CD4-positive, alpha-beta T cell treated with Interleukin-4 for 4 hours (primary cell): ENCODE measurements at places on chromosomes 3 and 15.
A peak's percentile ranks its signal among the peaks of the same experiment; 100 is the strongest.

- no peak for DNase-seq
Measured at GRCh38 chr15:80584561-80584964, 110.5 kb upstream of the ABHD17C start.

- no peak for DNase-seq
Measured at GRCh38 chr3:150376001-150376848, 31.9 kb upstream of the TSC22D2 start.

- no peak for DNase-seq
Measured at GRCh38 chr3:99681512-99681911, 43.1 kb downstream of the COL8A1 start.

DNA sequence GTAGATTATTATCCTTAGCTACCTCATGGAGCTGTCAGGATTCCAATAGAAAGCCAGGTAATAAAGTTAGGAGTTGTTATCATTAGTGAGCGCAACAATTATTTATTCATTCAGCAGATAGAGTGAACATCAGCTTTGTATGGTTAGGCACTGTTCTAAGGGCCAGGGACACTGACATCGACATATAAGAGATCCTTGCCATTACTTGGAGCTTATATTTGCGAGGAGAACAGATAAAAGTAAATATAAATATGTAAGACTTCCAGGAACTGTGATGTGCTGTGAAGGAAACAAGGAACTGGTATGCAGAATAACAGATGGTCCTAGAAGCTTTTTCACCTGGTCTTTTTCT is 473 bp downstream of the LSM3 start:
- no peak for DNase-seq

GRCh38 chr15:23002920-23003319 is 22.8 kb upstream of the CYFIP1 start:
- DNase-seq, result no peak

DNA sequence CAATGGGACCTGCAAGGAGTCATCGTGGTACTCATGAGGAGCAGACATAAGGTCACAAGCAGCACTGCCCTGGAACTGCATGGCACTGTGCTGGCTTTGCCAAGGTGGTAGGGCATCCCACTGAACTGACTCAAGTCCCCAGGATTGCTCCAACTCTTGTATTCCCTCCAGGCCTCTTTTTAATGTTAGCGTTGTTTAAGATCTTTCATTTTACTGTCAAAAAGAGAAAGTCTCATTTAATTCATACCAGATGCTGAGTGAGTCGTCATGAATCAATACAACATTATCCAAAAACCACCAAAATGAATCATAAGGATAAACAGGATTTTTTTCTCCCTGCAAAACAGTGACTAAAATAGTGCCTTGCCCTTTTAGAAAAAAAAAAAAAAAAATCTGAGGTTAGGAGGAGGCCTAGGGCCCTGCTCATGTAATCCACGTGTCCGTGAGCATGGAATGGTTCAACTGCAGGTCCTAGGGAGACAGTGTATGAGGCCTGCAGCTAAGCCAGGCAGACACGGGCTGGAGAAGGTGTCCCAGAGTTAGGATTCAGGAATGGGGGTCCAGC is 36.7 kb upstream of the BLM start:
- no peak for DNase-seq

GRCh38 chr3:172384836-172385235 is 63.4 kb downstream of the GHSR start:
- no peak for DNase-seq

DNA sequence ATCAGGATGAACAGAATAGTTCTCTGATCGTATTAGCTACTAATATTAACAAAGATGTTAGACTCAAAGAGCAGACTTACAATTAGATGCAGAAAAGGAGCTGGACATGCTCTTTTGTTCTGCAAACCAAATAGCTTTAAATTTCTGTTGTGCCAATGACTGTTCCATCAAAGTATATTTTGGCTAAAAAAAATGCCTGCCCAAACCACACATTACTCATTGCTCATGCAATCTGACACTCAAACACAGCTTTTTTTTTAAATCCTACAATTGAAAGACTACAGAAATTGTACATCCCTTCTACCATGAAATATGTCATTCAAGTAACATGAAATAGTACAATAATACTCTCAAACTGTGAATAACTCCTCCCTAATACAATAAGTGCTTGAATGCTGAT is 48.6 kb downstream of the SHOX2 start:
- DNase-seq, result no peak

DNA sequence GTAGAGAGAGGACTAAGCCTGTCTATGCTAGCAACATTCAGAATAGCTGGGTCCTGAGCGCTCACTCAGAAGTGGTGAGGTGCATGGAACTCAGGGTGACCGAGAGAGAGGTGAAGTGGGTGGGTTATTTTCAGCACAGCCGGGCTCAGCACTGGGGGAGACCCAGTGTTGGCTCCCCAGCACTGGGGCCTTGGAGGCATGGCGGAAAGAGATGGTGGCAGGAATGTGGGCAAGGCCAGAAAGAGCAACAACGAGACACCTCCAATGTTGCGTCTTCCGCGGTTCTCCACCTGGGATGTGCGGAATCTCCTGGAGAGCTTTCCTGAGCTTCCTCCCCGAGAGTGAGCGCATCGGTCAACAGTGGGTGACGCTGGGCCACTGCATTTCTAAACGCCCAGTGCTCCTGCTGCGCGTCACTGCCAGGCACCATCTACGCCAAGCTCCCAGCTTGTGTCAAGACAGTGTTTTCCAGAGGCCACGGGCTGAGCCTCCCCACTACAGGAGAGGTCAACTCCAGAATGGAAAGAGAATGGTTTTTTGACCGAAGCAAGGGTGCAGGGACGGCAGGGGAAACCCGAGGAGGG is 148.4 kb downstream of the ADAMTS17 start:
- DNase-seq, result no peak

- DNase-seq, result no peak
Measured at GRCh38 chr15:83057696-83058376, 9.2 kb downstream of the BTBD1 start.

GRCh38 chr3:17602126-17602525 is 140.3 kb downstream of the TBC1D5 start:
- no peak for DNase-seq

- no peak for DNase-seq
Measured at GRCh38 chr15:65939901-65940617, 70.8 kb downstream of the RAB11A start.

DNA sequence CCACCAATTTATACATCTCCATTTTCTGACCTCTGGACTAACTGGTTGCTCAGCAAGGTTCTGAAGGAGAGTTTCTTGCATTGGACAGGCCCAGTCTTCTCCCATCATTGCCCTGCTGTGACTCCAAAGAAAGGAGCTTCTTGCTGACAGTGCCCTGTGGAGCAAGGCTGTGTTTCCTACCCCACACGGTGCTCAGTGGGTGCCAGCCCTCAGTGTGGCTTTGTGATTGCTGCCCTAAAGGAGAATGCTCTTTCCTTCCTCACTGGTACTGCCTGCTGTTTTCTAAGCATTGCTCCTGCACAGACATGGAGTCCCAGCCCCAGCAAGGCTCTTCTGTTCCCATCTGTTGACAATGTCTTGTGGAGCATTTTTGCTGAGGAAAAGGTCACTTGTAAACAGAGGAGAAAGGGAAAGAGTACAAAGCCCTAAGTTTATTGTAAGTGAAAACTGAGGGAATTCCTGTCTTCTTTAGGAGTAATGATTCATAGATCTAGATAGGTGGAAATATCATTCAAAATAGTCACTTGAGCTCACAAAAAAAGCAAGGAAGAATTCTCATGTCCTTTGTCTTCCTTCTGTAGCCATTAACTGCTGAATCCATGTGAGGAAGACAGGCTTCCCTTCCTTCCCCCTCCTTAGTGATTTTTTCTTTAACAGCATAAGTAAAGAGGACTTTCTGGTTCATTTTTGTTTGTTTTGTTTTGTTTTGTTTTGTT is 62.9 kb downstream of the HMG20A start:
- no peak for DNase-seq

DNA sequence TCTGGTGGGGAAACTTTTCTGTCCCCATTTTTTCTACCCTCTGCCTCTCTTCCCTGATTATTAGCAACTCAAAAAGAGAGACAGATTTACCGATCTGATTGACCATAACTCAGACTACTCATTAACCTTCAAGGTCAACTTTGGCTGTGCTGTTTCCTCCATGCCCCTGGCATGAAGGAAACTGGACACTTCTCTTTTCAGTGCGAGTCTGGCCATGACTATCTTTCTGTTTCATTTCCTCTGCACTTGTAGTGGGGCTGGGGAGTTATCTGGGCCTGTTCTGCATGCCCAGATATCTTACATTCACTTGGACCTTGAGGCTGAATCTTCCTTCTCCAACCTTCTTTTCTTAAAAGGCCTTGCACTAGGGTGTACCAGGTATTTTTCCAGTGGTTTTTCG is 76.9 kb upstream of the SLCO2A1 start:
- DNase-seq, result no peak

- no peak for DNase-seq
Measured at GRCh38 chr3:113241292-113242095, 30.1 kb downstream of the BOC start.

- no peak for DNase-seq
Measured at GRCh38 chr3:64717411-64717810, 29.6 kb upstream of the ADAMTS9 start.

DNA sequence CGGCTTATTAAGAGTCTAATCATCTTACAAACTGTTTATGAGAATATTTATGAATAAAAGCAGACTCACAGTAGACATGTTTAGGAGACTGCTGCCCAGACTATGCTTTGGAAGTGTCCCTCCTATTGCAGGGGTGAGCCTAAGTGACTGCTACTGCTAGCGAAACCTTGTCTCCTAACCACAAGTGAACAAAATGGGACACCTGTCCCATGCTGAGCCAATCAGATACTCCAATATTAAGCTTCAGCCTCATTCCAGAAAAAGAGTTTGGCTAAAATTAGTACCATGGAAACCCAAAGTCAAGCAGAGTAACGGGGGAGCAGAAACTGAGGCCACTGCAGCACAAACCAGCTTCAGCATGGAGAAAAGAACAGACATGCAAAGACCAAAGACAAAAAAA is 4.6 kb downstream of the DENND6A start:
- DNase-seq, result no peak

DNA sequence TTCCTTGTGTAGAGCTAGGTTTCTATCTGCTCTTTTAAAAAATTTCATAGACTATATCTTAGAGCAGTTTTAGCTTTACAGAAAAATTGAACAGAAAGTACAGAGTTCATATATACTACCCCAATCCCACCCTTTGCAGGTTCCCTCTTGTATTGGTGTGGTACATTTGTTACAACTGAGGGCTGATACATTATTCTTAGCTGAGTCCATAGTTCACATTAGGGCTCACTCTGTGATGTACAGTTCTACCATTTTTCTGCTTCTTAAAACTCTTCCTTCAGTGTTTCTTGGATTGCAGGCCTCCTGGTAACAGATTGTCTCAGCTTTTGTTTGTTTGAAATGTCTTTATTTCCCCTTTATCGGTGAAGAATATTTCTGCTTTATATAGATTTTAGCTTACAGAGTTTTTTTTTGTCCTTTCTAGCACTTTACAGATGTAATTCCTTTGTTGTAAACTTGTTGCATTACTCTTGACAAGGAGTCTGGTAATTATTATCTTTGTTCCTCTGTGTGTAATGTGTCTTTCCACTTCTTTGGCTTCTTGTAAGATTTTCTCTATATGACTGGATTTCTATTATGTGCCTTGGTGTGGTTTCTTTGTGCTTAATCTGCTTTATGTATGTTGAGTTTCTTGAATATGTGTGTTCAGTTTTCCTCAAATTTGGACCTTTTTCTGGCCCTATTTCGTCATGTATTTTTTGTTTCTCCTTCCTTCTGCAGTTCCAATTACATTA is 25.3 kb downstream of the MEF2A start:
- no peak for DNase-seq

GRCh38 chr15:90221246-90221900 is 12.4 kb downstream of the CIB1 start:
- peak; percentile 28 for DNase-seq

DNA sequence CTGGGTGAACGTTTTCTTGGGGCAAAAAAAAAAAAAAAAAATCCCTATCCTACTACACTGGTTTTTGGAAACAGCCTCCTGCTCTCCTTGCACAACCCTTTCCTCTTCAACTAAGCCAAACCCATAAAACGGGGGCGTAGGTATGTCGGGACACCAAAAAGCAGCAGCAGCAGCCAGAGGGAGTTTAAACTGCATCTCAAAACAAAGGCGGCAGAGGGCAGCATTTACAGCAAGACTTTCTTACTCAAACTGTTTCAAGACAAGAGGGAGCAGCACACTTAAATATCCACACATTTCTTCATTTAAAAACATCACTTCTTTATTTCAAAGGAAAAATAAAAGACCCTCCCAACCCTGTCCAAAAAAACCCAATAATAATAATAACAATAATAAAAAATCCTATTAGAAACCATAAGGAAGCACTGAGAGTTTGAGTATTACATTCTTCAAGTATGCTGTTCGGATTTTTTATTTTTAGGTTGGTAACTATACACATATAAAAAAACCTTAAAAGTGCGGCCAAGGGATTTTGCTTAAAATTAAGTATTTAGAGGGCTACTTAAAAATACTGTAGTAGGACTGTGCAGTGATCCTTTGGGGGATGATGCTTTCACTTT is 43.9 kb upstream of the PLXND1 start:
- peak; percentile 46 for DNase-seq

GRCh38 chr3:168981396-168981795 is 682.1 kb downstream of the MECOM start:
- DNase-seq, result no peak

- DNase-seq, result no peak
Measured at GRCh38 chr15:77038312-77039216, 32.3 kb downstream of the TSPAN3 start.

- DNase-seq, result no peak
Measured at GRCh38 chr15:32098033-32098432, 67.7 kb downstream of the CHRNA7 start.

GRCh38 chr15:64864068-64864467 is 22.4 kb downstream of the PLEKHO2 start:
- DNase-seq, result no peak

GRCh38 chr3:25945836-25946235 is 155.9 kb downstream of the OXSM start:
- DNase-seq, result no peak

GRCh38 chr3:72448375-72448823 is 399.8 kb downstream of the SHQ1 start:
- DNase-seq, result no peak

GRCh38 chr3:79199966-79200365 is 567.8 kb downstream of the ROBO1 start:
- DNase-seq, result no peak

DNA sequence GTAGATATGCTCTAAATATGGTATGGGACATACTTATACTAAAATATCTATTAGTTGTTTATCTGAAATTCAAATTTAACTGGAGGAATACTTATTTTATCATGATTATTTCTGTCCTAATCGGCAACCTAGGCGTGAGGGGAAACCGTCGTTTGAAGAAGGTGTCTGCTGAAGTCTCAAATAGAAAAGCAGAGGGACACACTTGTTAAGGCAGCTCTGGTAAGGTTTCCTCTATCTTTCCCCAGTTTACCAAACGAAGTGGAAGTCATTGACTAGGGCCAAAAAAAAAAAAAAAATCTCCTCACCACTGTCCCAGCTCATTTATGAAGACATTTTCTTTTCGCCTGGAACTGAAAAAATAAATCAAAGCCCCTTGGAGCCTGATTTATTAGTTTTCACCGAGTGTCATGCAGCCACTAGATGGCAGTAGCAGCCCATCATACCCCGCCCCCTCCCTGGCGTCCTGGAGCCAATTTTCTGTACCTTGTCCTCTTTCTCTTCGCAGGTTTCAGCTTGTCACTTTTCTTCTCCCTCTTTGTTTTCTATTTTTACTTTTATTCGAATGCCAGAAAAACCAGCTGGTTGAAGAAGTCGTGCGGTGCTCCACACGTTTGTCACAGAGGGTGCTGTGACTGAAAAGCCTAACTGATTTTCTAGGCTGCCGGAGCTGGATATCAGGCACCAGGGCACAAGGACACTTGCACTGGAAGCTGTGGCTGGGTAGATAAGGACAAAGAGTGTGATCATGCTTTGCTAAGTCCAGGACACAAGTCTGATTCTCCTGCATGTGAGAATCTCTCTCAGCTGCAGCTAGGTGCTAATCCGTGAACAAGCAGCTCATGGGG is 238.7 kb downstream of the ZPLD1 start:
- DNase-seq, result peak; percentile 43
